ENCODE measurements at places on chromosomes 12 and 14.

DNA sequence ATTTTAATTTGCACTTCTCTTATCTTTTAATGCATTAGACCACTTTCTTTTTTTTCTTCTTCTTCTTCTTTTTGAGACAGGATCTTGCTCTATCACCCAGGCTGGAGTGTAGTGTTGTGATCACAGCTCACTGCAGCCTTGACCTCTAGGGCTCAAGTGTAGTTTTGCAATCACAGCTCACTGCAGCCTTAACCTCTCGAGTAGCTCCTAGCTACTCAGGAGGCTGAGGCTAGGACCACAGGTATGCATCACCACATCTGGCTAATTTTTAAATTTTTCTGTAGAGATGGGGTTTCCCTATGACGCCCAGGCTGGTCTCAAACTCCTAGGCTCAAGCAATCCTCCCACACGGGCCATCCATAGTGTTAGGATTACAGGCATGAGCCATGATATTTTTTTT lies 12.7 kb downstream of the TMED8 start:
- no peak for DNase-seq

- peak; percentile 97 for DNase-seq
These were observed 1.9 kb downstream of the GNG2 start for GRCh38 chr14:51862176-51862796.

- no peak for DNase-seq
These were observed 83.9 kb downstream of the EP400 start for GRCh38 chr12:132033627-132034026.

DNA sequence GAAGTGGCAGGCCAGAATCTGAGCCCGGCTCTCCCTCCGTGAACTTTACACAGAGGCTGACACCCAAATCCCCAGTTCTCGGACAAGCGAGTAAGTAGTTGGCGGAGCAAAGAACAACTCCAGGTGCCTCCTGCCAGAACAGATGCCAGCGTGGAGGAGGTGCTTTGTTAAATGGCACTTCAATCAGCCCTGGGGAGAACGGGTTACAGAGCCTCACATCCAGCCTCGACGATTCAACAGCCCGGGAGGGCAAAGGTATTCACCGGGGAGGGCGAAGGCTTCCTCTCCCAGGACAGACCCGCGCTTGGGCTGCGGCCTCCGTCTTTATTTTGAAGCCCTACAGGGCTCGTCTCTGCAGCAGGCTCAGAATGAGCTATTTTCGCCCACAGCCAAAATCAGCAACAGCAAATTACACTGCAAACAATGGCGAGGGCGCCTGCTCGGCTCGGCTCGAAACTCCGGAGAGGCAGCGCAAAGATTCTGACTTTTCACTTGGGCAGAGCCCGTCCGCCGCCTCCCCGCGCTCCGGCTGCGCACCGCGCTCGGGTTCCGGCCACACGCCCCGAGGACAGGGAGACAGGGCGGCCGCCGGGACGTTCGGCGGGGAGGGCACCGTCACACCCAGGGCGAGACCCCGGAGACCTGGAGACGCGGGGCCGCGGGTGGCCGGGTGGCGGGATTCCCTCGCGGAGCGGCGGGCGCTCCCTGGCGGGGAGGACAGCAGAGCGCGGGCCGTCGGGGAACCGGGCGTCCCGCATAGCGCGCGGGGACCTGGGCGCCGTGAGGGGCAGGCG lies 811 bp downstream of the TMCC3 start:
- peak; percentile 35 for DNase-seq

DNA sequence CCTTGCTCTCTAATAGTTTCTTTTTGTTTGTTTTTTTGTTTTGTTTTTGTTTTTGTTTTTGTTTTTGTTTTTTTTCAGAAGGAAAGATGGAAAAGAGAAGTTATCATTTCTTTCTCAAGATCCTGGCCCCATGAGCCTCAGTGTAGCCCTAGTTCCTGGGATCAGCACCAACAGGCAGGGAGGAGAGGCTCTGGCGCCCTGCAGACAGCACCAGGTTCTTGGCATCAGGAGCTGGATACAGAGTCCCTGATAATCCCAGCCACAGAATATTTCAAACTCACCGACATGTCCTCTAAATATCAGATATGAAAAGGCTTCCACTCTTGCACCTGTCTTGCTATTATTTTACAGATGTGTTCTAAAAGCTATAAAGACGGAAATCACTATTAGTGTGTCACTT lies 52.7 kb downstream of the FOXN3 start:
- DNase-seq = no peak

GRCh38 chr14:75879031-75879430 lies 102.8 kb downstream of the TGFB3 start:
- no peak for DNase-seq

DNA sequence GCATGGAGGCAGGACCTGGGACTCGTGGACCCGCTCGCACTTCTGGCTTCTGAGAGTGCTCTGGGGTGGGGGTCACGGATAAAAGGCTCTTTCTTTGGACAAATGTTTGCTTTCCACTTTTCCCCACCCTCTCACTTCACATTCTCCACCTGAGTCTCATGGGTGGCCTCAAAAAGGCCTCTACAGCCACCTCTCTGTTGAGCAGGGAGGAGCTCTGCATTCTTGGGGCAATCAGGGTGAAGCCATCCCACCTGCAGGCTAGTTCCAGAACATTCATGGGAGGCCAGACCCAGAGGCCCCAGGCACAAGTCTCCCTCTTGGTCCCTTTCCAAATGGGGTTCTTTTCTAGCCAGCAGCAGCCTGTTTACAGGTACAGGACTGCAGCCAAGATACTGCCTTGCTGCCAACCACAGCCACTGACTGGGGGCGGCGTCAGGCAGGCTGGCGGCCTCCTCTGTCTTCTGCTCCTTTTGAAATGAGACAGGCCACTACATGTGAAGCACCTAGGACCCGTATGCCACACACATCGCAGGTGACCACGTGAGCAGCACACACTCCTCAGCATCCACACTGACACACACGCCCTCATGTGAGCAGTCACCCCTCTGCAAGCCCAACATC lies 18.2 kb upstream of the CEBPE start:
- DNase-seq = no peak

DNA sequence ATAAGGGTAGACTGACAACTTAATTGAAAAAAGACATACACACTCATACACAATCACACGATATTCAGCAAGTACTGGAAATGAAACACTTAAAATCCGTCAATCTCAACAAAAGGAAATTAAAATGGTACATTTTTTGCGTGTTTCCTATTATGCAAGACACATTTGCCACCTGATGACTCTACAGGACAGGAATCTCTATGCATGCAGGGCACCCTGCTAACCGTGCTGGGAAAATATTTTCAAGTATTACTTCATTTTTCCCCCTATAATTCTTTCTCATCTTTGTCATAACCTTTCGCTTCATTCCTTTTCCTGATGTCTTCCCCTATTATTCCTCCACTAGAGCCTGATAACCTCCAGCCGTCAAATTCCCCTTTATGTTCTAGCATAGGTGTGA lies 150.2 kb downstream of the TMEM132D start:
- DNase-seq = no peak

DNA sequence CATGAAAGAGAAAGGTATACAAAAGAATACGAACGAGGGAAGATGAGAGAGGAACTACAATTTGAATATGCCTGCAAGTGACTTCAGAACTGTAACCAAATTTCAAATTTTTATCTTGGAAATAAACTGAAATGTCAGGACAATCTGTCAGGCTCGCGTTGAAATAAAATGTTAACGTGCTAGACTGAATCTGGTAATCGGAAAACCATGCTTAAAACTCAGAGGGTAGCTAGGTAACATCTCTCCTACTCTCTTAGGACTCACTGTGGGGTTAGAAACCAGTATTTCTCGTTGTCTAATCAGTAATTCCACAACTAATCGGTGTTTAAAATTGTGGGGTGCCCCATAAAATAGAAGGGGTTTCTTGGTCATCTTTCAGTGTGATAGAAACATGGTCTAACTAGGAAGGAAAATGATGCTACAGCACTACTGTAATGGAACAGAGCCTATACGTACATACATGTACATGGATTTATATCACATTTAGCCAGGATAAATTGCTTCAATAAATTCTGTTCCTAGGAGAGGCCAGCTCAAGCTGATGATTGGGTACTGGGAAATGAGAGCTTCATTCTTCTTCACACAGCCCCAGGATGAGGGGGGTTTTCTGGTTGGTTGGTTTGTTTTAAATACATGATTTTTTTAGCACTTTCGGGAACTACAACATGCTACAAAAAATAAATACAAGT lies 23.9 kb downstream of the ATF7 start:
- DNase-seq = no peak

DNA sequence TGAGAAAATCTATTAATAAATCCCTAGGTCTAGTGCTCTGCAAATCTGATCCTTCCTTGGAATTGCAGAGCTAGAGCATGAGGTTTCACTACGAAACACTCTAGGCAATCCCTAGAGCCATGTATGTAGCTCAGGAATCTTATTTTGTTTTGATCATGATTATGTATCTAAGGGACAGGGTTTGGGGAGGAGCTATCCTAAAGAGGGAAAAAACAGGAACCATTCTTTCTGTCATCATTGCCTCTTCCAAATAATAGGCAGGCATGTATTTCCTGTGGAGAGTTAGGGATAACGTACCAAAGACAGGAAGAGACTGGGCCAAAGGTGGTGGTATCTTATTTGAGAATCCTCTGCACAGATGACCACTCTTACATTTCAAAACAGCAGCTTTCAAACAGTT lies 88.8 kb upstream of the GTF2A1 start:
- no peak for DNase-seq
